NCI-H460 (cell line): ENCODE measurements at places on chromosomes 6 and 20. TPM values are rescaled to one million over a fixed set of nuclear protein-coding genes. Genes with fewer than 3 reads are reported as not detected.

Gene MAFB
- 0.09 TPM in 1 of 2 replicates, not detected in the other for total RNA-seq

Gene CALHM4
- total RNA-seq, result not detected in 2 replicates

Gene POU5F1
- not detected in 2 replicates for total RNA-seq

Gene CHMP4B
- total RNA-seq, result 22.6 and 26.6 TPM in 2 replicates

Gene TUBB2B
- total RNA-seq, result 14.4 and 16.2 TPM in 2 replicates

Gene C6orf141
- 0.47 TPM in 1 of 2 replicates, not detected in the other for total RNA-seq
